ENCODE measurements at places on chromosomes 2 and 18.

DNA sequence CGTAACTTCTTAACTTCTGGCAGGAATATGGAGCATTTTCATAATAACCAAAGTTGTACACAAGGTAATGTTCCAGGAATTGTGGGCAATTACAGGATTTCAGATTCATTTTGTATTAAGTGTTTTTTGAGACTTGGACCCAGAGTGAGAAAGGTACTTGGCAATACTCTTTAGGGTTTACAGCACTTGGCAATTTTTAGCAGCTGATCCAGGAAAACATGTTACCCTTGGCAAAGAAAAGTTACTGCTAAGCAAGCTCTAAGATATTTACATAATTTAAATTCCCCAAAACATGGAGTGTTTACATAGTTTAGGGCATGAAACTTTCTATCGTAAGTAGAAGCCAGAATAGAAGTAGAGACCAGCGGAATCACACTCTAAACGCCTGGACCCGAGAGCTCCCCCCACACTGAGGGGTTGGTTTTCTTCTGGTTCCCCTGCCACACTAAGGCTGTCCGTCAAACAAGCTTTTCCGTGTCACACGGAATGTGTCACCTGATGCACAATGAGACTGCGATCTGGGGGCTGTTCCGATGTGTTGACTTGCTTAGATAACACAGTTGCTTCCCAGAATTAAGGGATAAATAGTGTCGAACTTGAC lies 177.1 kb downstream of the PTGR3 start:
- no peak for DNase-seq

- no peak for DNase-seq
These were observed 76.9 kb upstream of the AGAP1 start for GRCh38 chr2:235416858-235417499.

DNA sequence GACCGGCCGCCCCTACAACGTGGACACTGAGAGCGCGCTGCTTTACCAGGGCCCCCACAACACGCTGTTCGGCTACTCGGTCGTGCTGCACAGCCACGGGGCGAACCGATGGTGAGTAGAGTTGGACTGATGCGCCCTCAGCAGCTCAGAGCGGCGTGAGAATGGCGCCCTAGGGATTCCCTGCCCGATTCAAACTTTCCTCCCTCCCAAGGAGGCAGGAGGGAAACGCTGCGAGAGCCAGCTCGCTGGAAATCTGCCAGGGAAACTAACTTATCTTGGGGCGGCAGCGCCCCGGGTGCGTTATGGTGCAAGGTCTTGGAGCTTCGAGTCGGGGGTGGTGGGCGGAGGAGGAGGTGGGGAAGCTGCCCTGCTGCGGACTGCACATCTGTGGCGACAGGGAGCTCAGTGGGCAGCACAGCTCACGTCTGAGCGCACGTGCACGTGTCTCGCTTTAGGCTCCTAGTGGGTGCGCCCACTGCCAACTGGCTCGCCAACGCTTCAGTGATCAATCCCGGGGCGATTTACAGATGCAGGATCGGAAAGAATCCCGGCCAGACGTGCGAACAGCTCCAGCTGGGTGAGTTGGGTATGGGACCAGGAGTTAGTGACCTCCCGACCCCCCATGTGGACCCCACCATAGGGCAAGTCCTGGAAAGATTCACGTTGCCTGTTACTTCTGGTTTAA lies 697 bp downstream of the ITGA4 start:
- DNase-seq: peak; percentile 51

GRCh38 chr2:26281226-26281625 lies 36.5 kb downstream of the HADHB start:
- DNase-seq: no peak

GRCh38 chr2:237529452-237530402 lies 36.6 kb upstream of the PRLH start:
- DNase-seq: no peak

DNA sequence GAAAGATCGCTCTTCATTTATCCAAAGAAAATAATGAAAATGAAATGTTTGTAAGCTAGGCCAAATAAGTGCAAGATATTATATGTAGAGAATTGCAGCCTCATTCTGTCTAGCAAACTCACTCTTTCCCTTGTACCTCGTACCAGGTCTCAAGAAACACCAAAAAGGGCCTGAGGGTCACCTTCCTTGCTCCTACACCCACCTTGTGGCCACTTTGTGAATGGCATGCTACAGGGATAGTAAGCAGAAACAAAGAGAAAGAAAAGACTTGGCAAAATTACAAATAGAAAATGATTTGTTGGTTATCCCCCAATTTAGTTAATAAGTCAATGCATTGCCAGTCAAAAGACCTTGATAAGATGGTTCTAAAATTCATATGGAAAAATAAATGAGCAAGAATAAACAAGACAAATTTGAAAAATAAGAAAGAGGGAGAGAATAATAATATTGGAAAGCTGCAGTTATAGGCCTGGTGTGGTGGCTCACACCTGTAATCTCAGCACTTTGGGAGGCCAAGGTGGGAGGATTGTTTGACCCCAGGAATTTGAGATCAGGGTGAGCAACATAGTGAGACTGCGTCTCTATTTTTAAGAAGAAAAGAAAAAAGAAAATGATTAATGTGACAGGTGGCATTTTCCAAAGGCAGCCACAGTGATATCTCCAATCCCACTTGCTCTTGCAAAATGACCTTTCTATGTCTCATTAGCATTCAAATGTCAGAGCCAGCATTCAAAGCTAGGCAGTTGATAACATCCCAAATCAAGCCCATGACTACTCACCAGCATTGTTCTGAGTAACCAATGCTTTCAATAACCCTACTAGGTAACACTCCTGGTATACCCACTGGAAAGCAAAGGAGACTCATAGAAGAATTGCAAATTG lies 38.8 kb upstream of the BMP10 start:
- peak; percentile 62 for DNase-seq

GRCh38 chr2:230842473-230842872 lies 22.3 kb upstream of the ITM2C start:
- DNase-seq: no peak

GRCh38 chr2:108614043-108614545 lies 79.8 kb downstream of the LIMS1 start:
- no peak for DNase-seq

GRCh38 chr2:236665572-236666118 lies 96.0 kb downstream of the ACKR3 start:
- no peak for DNase-seq

- DNase-seq: no peak
These were observed 5.7 kb upstream of the KLHL29 start for GRCh38 chr2:23379220-23379695.

- no peak for DNase-seq
These were observed 80.0 kb downstream of the RHBDD1 start for GRCh38 chr2:226915846-226916360.

GRCh38 chr2:125581557-125581956 lies 1074.4 kb upstream of the GYPC start:
- DNase-seq: no peak

DNA sequence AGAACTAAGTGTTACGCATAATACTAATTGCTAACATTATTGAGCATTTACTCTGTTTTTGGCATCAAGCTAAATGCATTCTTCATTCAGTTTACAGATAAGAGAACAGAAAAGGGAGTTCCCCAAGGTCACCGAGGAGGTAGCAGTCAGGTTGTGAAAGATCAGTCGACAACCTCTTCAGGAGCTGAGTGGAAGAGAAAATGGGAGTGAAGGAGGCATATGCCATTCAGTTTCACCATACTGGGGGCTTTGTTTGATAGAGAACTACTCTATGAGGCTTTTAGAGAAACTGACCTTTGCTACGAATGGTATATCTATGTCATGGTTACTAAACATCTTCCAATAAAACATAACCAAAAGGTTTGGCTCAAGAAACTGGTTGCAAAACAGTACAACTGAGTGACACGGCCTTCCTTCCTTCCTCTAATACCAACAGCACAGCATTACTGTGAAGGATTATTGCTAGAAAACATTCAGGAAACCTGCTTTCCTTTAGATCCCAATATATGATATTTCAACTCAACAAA lies 112.1 kb downstream of the RBMS1 start:
- DNase-seq: peak; percentile 42

GRCh38 chr18:70082430-70082829 lies 123.1 kb downstream of the RTTN start:
- no peak for DNase-seq

- no peak for DNase-seq
These were observed 987.7 kb downstream of the TSN start for GRCh38 chr2:122743021-122743675.

DNA sequence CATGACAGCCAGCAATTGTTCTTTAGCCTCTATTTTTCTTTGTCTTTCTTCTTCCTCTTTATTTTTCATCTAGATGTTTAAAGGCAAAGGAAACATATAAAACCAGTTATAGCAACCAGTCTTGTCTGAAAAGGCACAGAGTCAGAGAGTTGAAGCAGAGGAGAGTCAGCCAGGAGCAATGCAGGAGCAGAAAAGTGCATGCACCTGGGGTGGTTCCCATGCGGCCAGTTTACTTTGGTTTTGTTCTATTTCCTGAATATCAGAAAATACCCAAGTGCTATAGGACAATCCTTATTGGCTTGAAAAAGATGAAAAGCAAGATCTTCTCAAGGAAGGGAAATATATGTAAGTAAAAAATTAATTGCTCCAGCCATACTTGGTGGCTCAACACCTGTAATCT lies 44.9 kb downstream of the CFAP210 start:
- DNase-seq: no peak

Measured in CD8-positive, alpha-beta T cell (primary cell).